ENCODE measurements at places on chromosomes 6 and 20.

DNA sequence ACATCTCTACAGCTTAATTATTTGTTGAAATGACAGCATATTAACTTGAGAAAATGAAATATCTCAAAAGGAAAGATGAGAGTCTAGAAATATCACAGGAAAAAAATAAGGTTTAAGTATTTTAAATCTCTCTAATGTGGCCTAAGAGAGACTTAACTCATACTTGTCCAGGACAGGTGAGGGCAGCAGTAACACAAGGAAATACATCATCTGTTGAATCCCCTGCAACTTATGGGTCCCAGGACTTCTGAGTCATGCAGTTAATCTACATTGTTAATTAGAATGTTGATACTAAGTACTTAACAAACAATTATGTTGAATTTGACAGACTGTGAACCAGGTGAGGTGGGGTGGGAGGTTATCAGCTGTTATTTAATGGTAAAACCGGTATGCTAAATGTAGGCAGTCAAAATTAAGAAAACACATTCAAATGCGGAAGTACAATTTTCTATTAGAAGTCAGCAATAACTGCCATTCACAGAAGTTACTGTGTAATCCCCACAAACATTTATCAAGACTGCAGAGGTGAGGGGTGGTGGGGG is 87.9 kb downstream of the CEP57L1 start:
- no peak for DNase-seq

- DNase-seq: no peak
Measured at GRCh38 chr6:52174118-52174517, 12.1 kb upstream of the IL17A start.

- DNase-seq: no peak
Measured at GRCh38 chr20:16689906-16690305, 39.9 kb upstream of the SNRPB2 start.

GRCh38 chr6:3633711-3634110 is 117.8 kb downstream of the PXDC1 start:
- DNase-seq: no peak

DNA sequence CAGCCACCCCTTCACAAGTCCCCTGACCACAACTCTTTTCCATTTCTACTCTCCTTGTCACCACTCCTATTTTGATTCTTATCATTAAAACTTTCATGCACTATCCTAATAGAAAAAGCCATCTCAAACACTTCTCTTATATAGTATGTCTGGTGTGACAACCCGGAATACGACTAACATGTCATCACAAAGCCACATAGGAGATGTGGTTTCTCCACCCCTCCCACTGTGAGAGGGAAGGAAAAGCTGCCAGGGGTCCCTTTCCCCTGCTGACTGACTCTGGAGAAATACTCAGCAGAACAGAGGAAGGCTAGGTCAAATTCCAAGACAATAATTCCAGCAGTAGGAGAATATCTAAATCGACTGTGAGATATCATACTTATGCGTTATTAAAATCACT is 193.0 kb upstream of the KCNK16 start:
- DNase-seq: no peak

- no peak for DNase-seq
Measured at GRCh38 chr6:64220801-64221200, 585.2 kb downstream of the PHF3 start.

DNA sequence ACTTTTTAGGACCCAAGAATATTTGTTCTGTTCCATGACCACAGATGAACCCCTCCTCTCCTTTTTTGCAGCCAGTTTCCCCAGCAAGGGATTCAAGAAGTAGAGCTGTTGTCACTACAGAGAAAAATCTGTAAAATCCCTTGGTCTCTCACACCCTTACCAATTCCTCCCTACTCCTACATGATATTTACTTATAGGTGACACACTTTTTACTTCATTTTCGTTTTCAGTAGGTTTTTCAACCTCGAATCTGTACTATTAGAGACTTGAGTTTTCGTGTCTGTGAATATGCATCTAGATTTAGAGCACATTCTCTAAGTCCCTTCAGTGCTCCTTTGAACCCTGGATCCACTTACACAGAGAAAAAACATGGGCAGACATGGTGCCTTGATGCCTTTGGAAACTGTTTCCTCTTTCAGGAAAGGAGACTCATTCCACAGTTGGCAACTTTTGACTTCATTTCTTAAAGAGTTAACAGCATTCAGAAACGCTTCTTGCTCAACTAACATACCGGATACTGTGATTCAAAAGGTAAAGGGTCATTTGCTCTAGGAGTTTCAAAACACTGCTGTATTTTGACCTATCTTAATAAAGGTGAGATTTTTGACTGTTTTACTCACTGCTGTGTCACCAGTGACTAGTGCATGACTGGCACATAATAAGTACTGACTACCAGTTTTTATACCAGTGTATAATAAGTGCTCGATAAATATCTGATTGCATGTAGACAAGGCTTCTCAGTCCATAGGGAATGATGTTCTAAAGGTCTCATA is 50.6 kb downstream of the LAMA4 start:
- DNase-seq: no peak

GRCh38 chr20:40651151-40651550 is 37.9 kb downstream of the MAFB start:
- DNase-seq: no peak

DNA sequence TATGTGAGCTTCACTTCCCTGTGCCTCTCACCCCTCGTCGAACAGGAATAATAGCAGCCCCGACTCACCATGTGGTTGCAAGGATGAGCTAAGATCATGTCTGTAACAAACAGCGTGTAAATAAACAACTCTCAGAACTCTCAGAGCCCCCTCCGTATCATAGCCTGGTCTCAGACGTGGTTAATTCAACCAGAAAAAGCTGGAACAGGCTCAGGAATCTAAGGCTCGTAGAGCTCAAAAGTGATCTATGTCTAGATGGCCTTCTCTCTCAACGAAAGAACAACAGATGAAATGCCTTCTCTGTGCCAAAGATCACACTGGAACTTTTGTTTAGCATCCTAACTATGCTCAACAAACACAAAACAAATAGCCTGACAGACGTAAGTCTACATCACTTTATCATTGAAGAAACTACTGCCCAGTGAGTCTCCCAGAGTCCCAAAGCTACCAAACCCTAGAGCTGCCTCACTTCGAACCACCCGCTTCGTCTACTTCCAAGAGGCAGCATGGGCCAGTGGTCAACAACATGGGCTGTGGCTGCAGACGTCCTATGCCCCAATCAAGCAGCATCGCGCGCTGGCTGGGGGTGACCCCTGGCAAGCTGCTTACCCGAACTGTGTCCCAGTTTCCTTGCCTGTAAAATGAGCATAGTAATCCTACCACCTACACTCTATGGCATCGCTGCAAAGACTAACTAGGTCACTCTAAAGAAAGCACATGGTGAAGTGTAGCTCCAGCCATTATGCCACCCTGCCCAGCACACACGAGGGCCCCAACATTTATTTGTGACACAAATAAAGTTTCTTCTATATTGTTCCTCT is 35.1 kb downstream of the NFATC2 start:
- no peak for DNase-seq

- DNase-seq: no peak
Measured at GRCh38 chr20:16498526-16499253, 74.6 kb downstream of the KIF16B start.

- DNase-seq: no peak
Measured at GRCh38 chr6:106194949-106195921, 109.1 kb downstream of the PRDM1 start.

GRCh38 chr6:144246988-144247387 is 38.1 kb upstream of the UTRN start:
- no peak for DNase-seq

DNA sequence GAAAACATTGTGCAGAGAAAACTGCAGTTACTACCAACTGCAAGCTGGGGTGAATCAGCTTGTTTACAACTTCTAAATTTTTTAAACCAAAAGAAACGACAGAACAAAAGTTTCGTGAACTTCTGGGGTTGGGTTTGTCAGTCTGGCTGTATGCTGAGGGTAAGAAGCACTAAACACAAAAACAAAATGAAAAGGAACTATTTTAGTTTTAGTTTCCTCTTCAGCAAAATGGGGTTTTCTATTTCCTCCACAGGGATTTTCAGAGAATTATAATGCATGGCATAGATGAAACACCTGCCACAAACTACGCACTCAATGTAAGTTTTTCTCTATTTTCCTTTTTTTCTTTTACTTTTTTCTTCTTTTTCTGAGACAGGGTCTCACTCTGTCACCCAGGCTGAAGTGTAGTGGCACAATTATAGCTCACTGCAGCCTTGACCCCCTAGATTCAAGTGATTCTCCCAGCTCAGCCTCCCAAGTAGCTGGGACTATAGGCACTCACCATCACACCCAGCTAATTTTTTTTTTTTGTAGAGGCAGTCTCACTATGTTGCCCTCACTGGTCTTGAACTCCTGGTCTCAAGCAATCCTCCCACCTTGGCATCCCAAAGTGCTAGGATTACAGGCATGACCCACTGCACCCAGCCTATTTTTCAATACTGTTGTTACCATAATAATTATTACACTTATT is 40.6 kb downstream of the CGA start:
- DNase-seq: no peak

GRCh38 chr6:32087574-32088486 is 21.3 kb downstream of the TNXB start:
- DNase-seq: peak; percentile 94

DNA sequence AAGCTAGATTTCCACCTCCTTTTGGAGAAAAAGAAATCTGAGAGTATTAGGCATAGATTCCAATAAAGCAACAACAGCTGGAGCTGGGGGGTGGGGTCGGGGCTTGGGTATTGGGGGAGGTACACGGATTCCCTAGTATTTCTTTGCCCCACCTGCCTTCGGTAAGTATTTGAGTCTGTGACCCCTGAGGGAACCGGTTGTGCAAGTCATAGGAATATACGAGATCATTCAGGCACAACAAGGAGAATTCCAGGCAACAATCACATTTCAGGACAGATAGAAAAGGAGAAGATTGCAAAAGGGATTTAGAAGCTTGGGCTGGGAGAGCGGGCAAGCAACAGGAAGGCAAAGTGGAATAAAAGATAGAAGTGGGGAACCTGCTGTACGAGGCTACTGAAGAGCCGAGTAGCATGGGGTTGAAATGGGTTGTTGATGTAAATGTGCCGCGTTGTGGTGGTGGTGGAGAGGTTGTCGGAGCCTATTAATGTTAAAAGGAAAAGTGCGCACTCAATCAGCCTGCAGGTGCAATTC is 148.9 kb downstream of the BCAS1 start:
- no peak for DNase-seq

GRCh38 chr6:23137611-23138010 is 568.2 kb downstream of the HDGFL1 start:
- no peak for DNase-seq

GRCh38 chr20:53678990-53679596 is 85.5 kb upstream of the ZNF217 start:
- DNase-seq: no peak

- no peak for DNase-seq
Measured at GRCh38 chr6:101779051-101779844, 385.7 kb downstream of the GRIK2 start.

DNA sequence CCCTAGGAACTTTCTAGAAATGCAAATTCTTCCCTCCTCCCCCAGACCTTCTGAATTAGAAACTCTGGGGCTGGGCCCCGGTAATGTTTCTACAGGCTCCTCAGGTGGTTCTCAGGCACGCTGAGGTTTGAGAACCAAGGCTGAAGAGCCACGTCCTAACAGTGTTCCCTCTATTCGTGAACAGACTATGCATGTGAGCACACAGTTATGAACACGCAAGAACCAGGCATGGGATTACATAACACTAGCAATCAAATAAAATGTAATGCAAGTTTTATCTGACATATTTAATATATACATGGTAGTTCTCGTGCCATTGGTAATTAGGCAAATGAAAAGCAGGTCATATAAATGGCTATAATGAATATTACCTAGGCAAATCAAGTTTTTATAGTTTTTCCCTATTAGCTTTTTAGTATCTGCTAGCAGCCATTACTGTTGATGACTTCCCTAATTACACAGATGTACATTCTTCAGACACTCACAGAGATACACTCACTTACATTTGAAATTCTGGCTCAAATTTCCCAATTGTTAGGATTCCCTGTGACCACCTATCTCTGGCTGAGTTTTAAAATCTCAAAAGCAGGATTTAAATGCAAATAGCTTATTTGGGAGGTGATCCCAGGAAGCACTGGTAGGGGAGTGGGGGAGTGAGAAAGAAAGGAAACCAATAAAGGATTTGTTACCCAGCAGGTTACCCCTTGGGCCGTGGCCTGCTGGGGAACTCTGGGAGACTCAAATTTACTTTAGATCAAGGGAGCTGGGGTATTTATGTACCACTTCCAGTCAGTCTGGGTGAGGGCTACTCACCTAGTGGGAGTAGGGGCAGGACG is 104.1 kb downstream of the TCP11 start:
- peak; percentile 31 for DNase-seq

- no peak for DNase-seq
Measured at GRCh38 chr6:122894791-122895190, 101.2 kb upstream of the CLVS2 start.

DNA sequence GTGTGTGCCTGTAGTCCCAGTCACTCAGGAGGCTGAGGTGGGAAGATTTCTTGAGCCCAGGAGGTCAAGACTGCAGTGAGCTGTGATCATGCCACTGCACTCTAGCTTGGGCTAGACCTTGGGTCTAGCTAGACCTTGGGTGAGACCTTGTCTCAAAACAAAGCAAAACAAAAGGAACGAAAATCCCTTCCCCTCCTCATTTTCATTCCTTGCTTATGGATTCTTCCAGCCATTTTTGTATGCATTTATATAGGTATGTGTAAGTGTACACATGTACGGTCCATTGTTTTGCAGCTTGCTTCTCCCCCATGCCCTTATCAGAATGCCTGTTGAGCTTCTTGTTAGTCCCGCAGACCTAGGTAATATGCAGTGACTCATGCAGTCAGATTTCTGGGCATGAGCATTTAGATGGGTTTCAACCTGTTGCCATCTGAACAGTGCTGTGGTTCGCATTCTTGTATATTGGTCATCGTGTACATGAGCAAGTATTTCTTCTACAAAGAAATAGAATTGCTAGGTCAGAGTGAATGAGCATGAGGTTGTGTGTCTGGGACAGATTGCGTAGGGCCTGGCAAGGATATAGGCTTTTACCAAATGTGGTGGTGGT is 73.2 kb downstream of the ATRN start:
- DNase-seq: no peak

DNA sequence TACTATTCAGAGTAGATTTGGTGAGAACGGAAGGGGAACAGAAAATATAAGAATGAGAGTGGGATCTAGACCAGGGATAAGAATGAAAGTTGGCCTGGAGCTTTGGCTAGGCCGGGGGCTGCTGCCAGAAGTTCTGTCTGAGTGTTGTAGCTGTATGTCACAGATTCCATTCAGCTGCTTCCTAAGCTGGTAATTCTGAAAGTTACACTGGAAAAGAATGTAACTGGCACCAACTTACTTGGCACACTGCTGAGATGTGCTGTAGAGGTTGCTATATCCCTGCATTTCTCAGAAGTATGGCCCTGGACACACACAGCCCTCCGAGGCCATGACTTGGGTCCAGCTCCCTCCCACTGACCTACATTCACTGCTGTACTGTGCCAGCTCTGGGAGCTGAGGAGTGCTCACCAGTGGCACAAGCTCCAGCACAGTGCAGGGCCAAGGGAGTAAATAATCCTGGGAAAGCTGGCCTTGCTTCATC is 25.8 kb upstream of the TMEM217 start:
- DNase-seq: no peak

GRCh38 chr6:6560909-6561308 is 27.6 kb upstream of the LY86 start:
- no peak for DNase-seq
